ENCODE measurements at places on chromosomes 4 and X. TPM values are rescaled to one million over a fixed set of nuclear protein-coding genes. Genes with fewer than 3 reads are reported as not detected.

CXCL11 gene
- total RNA-seq, result 0.26 TPM

PGAM4 gene
- not detected for total RNA-seq

GRCh38 chrX:29487714-29488113 is 727.6 kb upstream of the MAGEB2 start:
- no peak for DNase-seq

DNA sequence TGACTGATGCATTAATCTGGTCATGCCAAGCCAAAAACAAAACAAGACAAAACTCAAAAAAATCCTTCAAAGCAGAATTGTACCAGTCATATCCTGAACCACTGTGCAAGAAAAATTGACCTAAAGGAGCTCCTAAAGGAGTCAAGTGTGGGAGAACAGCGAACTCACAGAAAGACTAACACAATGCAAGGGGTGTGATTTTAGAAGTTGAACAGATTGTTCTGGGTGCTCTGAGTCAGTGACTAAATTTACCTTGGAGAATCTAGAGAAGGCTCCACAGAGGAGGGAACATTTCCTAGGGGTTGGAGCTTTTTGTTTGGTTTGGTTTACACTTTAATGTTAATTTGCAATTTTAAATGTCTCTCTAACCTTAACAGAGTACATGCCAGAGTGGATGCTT is 48.9 kb upstream of the PHF8 start:
- no peak for DNase-seq

GJB1 gene
- not detected for total RNA-seq
